ENCODE measurements at places on chromosomes 12 and 14.

- DNase-seq = peak; percentile 56
These were observed 51.3 kb downstream of the IFNG-AS1 start for GRCh38 chr12:68040450-68041075.

GRCh38 chr12:59151243-59151642, 230.9 kb upstream of the LRIG3 start:
- DNase-seq = no peak

DNA sequence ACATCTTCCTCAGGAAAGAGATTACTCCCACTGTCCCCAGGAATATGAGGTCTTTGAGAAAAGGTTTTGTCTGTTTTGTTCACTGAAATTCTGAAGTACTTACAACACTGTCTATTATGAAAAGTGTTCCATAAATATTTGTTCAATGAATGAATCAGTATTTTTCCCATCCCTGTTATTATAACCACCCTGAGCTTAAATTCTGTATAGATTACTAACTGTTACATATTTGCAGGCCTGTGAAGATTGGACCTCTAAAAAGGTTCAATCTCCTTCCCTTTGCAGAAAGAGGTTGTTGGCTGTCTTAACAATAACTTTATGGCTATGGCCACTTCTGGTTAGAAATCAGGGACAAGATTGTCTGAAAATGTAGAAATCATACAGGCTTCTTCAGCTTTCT, 174.5 kb upstream of the NPAS3 start:
- DNase-seq = no peak

- DNase-seq = no peak
These were observed 79.9 kb downstream of the NEDD1 start for GRCh38 chr12:96986883-96987523.

DNA sequence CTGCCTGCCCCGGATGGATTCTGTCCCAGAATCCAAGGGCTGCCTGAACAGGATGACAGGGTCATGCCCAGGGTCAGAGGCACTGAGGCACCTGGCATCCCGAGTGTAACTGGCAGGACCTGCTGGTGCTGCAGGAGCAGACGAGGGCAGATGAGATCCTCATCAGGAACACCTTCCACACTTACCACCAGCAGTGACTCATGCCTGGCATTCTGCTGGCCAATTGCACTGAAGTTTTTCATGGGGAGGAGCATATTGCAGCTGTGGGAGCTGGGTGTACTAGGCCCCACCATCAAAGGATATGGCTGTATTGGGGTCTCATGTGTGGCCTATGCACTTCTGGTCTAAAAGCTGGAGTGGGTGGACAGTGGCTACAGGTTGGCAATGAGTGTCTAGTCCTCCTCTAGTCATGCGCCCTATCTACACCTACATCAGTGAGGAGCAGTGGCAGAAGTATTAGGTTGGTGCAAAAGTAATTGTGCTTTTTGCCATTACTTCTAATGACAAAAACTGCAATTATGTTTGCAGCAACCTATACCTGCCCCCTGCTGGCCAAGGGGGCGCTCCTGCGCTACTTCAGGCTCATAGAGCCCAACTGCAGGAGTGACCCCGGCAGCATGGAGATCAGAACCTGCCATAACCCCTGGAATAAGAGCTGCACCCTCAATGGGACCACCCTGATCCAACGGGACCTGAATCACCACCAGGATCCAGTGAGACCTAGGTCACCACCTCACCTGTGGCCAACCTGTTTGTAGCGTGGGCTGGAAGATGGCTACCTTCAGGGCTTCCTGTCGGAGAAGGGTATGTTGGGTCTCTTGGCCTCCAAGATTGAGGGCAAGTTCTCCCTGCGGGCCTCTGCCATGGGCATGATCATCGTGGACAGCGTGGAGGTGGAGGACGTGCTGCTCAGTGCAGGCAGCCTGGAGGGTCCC, 8.0 kb upstream of the C12orf42 start:
- DNase-seq = peak; percentile 41

DNA sequence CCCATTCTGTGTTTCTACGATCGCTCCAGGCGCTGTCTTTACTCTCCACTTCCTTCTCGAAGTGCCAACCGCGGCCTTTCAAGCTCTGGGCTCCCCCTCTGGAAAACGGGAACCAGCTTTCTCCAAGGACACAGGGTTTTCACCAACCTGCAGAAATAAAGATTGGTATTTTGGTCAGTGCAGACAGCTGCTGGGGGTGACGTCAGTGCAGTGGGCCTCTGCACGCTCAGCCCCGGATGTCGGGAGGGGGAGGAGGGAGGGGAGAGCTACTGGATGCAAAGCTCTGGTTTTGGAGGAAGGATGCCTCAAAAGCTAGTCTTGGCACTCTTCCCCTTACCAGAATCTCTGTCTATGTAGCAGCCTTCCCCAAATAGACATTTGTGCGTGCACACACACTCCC, 19.9 kb downstream of the HRK start:
- DNase-seq = no peak

GRCh38 chr12:66823857-66824570, 145.1 kb upstream of the GRIP1 start:
- no peak for DNase-seq

DNA sequence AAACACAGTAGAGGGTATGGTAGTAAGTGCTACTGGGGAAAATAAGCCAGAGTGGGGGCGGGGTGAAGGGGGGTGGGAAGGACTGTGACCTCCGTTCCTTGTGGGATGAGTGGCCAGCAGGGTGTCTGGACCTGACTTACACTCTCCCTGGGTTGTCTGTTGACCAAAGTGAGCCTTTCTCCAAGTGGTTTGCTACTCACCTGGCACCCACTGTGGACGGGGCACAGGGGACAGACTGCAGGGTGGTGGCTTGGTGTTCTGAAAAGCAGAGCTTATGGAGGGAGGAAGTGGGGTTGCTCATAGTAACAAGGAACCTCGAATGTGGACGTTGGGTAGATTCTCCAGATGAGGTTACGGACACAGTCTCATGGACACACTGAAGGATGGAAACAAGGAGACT, 94.4 kb upstream of the VRK1 start:
- no peak for DNase-seq

GRCh38 chr12:57813971-57814772, 4.4 kb downstream of the AVIL start:
- DNase-seq = no peak
